GM18507 (cell line): ENCODE measurements at places on chromosomes 16 and 17.

GRCh38 chr17:57608369-57609124, 136.6 kb downstream of the CCDC182 start:
- no peak for DNase-seq

DNA sequence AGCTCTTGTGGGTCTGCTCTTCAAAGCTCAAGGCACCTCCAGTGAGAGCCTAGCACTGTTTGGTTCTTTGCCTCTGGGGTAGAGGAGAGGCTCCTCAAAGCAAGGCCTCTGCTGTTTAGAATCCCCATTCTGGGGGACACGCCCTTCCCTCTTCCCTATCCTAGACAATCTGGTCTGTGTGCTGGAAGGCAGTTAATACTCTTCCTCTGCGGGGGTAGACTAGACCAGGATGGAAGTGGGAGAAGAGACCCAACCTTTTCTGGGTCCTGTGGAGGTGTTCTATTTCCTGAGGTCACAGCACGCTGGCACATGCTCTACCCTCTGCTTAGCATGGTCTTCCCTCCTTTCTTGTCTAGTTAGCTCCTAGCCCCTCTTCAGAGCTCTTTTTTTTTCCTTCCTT, 7.7 kb downstream of the ERAL1 start:
- no peak for DNase-seq

DNA sequence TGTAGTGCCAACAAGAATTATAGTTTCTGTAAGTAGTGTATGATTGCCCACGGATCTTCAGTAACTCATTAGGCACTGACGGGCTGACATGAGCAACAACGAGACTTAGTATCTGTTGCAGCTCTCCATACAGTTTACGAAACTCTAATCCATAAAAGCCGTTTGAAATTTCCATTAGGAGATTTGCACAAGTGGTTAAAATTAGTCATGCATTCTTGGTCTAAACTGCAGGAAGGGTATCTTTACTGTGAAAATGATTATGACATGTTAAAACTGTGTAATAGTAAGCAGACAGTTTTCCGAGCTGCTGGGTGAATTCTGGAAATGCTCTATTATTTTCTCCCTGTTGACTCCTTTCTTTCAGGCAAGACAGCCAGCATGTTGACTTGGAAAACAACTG, 605.0 kb downstream of the WWOX start:
- no peak for DNase-seq

DNA sequence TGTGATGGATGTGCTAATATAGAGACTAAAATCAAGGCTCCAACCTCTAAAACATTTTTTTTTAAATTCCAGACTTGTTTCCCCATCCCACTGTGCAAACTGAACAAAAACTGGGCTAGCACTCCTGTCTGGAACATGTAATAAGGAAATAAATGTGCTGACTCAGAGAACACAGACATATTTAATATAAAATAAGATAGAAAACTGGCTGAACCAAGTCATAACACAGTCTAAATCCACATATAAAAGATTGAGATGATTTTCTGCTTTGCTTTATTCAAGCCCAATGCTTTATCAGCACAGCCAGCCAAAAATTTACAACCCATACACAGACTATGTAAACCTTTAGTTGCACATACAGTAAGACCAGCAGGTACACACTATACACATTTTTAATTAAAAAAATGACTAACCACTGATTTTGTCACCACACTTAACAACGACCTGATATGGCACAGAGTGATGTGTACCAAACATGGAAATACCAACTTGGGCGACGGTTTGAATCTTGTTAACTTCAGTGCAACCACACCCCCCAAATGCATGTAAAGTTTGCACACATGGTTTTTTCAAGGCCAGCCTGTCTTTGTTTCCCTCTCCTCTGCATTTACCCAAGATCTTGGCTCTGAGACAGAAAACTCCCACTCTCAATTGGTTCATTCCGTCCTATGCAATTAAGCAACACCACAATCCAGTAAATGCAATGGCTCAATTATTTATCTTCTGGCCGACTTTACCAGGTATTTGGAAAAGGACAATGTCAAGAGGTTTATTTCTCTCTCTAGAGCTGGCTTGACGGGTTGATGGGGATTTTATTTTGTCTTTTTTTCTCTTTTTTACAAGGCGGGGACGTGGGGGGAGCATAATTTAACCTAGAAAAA, 1.2 kb downstream of the STAT3 start:
- DNase-seq, result no peak

DNA sequence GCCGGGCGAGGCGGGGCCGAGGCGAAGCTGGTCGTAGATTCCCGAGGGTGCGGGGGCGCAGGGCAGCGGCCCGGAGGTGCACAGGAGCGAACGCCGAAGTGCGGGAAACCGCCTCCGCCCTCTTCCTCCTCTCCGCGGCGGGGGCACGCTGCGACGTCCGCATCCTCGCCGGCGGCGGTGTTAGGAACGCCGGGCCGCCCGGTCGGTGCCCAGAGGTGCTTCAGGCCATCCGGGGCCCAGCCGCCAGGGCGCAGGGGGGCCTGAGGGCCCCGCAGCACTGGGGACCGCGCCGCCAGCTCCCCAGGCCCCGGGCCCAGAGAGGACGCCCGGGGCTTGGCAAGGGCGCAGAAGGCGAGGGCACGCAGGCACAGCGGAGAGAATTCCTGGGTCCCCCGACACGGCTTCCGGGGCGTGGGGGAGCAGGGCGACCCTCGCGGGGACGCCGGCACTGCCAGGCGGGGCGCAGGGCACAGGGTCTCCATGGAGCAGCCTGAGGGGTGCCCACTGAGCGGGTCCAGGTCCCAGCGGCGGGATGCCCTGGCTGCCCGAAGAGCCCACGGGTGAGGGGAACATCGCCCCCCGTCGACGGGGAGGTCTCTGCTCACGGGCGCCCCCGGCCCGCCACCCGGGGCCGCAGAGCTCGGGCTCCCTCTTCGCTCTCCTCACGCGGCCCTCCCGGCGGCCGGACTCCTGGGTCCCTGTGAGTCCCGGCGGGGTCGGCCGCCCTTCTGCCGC, 576 bp downstream of the EPOP start:
- DNase-seq, result no peak

GRCh38 chr16:88418869-88419268, 34.2 kb upstream of the ZFPM1 start:
- DNase-seq, result no peak

DNA sequence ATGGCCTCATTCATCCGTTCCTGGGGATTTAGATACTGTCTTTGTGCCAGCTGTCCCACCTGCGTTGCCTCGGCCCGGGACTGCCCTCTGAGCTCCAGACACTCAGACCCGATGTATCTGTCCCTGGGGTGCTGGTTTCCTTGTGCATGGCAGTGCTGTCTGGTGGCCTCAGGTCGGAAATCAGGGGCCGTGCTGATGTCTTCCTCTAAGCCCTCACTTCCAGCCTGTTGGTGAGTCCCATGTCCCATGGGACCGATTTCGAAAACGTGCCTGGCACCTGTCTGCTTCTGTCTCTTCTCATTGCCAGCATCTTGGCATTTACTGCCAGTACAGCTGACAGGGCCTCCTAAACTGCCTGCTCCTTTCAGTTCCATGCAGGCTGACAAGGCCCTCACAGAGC, 22.1 kb downstream of the NT5M start:
- DNase-seq, result no peak

DNA sequence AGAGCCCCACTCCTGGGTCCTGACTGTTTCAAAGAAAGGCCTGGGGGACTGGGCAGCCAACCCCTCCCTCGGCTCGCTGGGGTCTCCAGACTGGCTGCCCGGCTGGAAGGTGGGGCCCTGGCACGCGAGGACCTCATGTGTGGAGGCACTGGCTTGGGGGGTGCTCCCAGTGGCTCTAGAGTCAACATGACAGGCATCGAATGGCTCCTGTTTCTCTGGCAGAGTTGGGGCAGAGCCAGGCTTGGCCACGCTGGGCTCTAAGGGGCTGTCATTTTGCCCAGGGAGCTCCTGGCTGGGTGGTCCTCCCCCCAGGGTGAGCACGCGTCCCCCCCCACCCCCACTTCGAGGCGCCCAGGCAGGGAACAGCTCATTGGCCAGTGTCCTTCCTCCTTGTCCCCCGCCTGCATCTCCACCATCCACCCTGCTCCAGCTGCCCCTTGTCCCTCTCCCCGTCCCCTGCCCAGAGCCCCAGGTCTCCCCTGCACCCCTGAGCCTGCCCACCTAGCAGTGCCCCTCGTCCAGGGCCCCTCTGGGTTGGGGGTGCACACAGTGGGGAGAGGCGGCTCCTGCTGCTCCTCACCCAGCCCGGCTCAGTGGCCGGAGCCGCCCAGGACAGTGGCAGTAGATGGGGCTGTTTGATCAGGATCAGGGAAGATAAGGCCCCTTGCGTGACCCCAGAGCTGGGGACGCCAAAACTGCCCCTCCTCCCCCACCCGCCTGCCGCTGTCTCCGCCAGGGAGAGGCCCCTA, 2.7 kb downstream of the GCGR start:
- DNase-seq, result no peak

- no peak for DNase-seq
Measured at GRCh38 chr17:39404542-39405378, 3.3 kb upstream of the FBXL20 start.

DNA sequence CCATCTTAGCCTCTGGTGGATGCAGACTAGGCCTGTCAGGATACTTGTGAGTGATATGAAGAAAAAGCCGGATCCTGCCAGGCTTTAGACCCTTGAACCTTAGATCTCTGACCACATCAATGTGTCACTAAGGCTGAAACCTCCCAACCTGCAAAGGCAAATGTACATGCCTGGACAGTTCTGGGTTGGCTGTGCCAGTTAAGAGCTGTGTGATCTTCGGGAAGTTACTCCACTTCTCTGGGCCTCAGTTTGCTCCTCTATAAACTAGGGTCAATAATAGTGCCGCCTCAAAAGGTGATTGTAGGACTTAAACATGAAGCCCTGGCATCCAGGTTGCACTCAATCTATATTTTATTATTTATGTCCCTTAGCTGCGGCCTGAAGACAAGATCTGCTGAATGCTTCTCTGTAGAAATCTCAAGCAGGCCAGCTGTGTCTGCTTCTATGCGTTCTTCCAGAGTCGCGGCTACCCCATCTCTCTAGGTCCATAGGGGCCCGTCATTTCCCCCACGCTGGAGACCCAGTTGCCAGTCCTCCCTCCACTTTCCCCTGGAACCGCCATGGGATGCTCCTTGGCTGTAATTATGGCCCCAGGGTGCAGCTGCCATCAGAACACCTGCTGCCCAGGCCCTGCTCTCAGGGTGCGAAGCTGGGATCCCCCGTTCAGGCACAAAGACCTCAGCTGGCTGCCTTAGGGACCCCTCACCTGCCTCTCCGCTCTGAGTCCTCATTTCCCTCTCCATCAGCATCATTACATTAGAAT, 50.2 kb downstream of the AKAP1 start:
- no peak for DNase-seq

GRCh38 chr16:20136446-20136968, 62.8 kb upstream of the GPR139 start:
- no peak for DNase-seq

GRCh38 chr17:49497148-49498028, 2.3 kb downstream of the NGFR start:
- no peak for DNase-seq
